Stimulated activated CD8-positive, alpha-beta memory T cell treated with anti-CD3 and anti-CD28 coated beads, Interleukin-2, amount 100 ng/mL, for 1 hour (primary cell): ENCODE measurements at places on chromosomes 2 and 18.

GRCh38 chr2:236517251-236518031 is 52.2 kb upstream of the ACKR3 start:
- no peak for DNase-seq

- no peak for DNase-seq
Observed at GRCh38 chr18:61133783-61134182, 199.4 kb upstream of the CDH20 start.

DNA sequence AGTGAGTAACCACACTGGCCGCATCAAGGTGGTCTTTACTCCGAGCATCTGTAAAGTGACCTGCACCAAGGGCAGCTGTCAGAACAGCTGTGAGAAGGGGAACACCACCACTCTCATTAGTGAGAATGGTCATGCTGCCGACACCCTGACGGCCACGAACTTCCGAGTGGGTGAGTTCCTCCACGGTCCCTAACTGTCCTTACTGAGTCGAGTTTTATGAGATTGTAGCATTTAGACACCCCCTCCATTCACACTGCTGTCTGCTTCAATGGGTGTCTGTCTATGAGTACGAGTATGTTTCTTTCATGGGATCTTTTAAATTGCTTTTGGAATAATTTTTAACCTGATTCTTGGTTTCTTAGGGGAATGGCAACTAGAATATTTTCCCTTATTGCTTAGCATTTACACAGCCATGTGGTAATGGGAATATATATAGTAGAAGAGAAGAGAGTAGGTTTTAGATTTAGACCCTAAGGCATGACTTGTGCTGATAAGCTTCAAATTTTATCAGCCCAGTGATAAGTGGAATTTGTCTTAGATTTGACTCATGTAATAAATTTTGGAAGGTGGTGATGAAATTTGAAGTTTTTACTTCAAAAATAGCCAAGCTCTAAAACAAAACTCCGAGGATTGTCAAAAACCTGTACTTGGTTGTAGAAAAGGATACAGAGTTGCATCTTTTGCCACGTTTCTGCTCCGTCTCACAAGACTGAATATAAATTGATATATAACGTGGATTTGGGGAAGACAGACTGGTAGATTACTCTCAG is 188.2 kb downstream of the LTBP1 start:
- DNase-seq, result no peak

DNA sequence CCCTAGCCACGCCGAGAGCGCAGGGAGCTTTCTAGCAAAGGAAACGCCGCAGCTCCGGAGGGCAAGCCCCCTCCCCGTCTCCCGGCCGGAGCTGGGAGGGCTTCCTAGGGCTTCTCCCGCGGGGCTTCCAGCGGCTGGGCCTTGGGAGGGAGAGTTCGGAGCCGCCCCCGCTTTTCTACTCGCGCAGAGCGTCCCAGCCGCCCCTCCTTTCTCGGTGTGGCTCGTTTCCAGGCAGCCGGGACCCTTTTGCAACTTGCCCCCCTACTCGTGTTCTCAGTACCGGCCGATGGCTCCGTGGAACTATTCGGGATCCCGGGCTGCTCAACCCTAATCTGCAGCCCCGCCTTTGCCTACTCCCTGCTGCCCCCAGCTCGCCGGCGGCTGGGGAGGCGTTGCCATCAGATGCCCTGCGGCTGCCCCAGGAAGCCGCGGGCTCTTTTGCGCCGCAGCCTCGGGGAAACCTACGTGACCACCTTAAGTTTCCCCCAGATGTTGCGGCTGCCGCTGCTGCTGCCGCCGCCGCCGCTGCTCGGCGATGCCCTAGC is 1.5 kb upstream of the NR4A2 start:
- DNase-seq, result peak; percentile 59

GRCh38 chr2:175036582-175037018 is 31.4 kb upstream of the CHN1 start:
- no peak for DNase-seq

GRCh38 chr2:109279243-109279860 is 150.3 kb downstream of the SH3RF3 start:
- DNase-seq, result no peak

- no peak for DNase-seq
Observed at GRCh38 chr18:9017905-9018227, 84.6 kb upstream of the NDUFV2 start.

DNA sequence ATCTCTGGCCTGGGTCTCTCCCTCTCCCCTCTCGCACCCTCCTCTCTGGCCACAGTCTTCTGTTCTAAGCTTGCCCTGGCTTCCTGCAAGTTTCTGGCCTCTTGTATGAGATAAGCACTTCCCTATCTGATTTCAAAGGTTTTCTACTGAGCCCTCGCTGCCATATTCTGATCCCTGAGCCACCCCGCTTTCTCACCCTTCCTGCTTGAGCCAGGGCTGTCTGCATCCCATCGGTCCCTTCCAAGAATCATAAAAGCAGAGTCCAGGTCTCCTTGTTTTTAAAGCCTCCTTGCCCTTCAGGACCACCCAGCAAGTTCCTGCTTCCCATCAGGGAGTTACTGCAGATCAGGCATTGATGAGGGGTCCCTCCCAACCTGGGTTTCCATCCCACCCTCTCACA is 110.2 kb downstream of the PRKCE start:
- DNase-seq, result no peak

GRCh38 chr18:72409903-72410302 is 134.2 kb downstream of the CBLN2 start:
- DNase-seq, result no peak

GRCh38 chr2:7916670-7917069 is 765.2 kb upstream of the ID2 start:
- DNase-seq, result no peak

- no peak for DNase-seq
Observed at GRCh38 chr18:68449292-68449691, 265.6 kb downstream of the TMX3 start.

- no peak for DNase-seq
Observed at GRCh38 chr2:74843433-74843832, 9.5 kb downstream of the HK2 start.

- DNase-seq, result no peak
Observed at GRCh38 chr2:181602017-181602416, 54.9 kb downstream of the CERKL start.

- DNase-seq, result peak; percentile 33
Observed at GRCh38 chr2:26942543-26943295, 27.7 kb upstream of the MAPRE3 start.

DNA sequence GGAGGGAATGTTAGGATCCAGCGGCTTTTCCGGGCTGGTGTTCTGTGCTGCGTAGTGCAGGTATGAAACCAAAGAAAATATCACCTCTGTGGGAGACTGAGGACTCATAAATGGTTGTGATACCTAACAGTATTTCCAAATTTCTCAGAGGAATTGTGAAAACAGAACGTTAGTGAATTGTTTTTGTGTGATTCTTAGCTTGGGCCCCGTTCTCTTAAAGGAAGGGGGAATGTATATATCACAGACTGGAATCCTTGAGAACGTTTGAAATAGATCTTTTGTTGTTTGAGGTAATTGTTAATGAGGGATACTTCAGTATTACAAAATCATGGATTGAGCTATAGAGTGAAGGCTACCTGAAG is 834 bp downstream of the ZNF638 start:
- no peak for DNase-seq

DNA sequence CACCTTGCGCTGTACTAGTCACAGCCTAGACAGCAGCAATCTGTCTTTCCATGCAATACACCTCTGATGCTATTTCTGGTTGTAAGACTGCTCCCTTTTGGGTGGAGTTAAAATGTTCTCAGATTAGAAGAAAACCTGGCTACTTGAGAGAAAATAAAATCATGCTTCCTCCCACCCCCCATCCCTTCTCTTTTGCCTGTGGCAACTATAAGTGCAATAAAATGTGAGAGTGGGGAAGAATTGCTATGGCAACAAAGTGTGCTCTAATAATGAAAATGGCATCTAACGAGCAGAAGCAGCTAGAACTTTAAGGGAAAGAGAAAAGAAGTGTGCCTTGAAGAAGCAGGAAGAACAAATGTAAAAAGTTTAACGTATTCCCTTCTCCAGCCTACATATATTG is 464.2 kb upstream of the FSHR start:
- DNase-seq, result no peak

- no peak for DNase-seq
Observed at GRCh38 chr2:66433945-66434678, 813 bp upstream of the MEIS1 start.

- no peak for DNase-seq
Observed at GRCh38 chr2:44751754-44752479, 189.6 kb upstream of the SIX3 start.

DNA sequence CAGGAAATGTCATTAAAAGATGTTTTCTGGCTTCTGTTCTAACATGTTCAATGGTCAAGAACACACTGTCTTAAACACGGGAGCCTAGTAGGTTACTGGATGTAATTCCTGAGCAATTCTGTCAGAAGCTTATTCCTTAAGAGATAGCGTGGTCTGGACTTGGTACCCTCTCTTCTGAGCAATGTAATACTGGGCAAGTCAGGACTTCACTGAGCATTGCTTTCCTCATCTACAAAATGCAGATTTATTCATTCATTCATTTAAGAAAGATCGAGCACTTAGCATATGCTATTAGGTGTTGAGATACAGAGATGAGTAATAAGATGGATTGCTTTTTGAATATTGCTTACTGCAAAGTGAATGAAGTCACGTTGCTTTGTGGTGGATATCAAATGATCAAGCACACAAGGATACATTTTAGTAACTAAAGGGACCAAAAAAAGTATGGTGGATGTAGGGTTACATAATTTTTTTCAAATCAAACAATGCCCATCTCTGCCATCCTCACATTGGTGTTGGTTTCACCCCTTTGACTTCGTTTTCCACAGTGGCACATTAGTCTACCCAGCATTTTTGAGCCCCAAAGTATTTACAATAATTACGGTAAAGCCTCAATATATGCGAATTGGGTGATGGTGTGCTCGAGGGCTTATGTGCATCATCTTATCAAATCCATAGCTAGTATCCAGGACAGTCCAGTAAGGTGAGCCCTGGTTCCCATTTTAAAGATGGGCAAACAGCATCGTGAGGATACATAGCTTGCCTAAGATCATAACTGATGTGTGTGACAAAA is 65.3 kb downstream of the ZC3H6 start:
- no peak for DNase-seq

DNA sequence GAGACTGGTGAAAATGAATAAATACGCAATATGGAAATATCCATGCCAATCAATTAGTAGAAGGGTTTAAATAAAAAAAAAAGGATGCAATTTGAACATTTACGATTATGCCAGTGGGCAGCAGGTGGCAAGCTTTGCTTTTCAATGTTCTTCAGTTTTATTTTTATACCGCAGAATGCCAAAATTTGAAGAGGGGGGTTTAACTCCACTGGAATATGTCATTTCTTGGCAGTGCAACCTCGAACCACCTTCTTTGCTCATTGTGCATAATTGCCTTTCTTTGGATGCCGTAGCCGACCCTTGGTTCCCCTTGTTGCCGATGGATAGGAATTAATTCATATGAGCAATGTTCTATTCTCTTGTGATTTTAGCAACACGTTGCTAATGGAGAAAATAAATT is 88.0 kb downstream of the LTBP1 start:
- no peak for DNase-seq

DNA sequence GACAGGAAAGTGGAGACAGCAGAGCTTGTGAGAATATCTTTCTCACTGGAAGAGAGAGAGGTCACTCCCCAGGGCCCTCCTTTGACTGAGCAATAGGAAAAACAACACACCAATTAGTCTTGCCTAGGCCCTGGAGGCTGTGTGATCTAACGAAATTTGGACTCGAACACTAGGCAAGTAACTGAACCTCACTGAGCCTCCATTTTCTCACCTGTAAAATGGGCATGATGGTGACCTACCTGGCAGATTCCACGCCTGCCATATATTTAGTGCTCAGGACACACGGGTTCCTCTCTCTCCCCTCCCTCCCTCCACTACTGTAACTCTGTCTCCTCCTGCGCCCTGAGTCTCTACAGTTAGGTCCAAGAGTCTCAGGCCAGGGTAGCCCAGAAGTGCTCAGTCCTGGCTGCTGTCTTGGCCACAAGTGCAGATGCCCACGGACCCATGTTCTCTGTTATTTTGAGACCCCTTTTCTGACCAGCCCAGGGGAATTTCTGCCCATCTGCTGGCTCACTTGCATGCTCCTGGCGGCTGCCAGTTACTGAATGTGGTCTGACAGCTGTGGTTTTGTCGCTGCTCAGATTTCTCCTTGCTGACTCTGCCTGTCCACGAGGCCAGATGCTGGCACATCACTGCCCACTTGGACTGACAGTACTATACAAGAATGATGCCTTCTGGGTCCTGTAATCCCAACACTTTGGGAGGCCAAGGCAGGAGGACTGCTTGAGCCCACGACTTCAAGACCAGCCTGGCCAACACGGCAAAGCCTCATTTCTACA is 9.6 kb upstream of the GIGYF2 start:
- no peak for DNase-seq

GRCh38 chr18:48948112-48949049 is 2.4 kb downstream of the SMAD7 start:
- no peak for DNase-seq

DNA sequence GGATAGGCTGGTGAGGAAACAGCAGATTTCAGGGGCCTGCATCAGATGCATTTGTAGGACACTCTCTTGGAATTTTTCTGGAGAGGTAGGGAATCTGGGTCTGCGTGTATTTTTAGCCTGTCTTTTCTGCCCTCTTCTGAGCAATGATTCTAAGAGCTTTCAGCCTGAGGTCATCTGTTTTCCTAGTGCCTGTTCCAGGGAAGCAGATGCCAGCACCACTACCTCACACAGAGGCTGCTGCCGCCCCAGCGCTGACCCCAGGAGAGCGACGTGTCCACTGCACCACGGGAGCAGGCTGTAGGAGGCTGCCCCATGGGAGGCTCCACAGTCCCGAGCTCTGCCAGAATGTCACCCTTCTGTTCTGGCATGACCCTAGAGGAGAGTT is 316.5 kb downstream of the CYP26B1 start:
- DNase-seq, result no peak

- DNase-seq, result no peak
Observed at GRCh38 chr18:38923540-38923939, 1357.9 kb upstream of the CELF4 start.

- DNase-seq, result no peak
Observed at GRCh38 chr18:45826084-45826483, 609 bp downstream of the SIGLEC15 start.

DNA sequence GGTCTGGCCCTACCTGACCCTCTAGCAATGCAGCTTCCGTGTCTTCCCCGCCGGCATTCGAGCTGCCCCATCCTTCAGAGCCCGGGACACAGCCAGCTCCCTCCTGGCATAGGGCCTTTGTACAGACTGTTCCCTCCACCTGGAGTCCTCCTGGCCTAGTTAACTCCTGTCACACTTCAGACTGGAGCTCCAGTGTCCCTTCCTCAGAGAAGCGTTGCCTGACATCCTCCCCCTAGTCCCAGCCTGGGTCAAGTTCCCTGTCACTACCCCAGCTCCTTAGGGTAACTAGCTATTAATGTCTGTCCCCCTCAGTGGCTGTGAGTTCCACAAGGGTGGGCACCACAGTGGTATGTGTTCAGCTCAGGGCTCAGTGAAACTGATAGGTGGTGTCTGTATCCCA is 45.5 kb upstream of the LOXHD1 start:
- DNase-seq, result no peak
